ENCODE measurements at places on chromosomes 3 and 15. TPM values are rescaled to one million over a fixed set of nuclear protein-coding genes. Genes with fewer than 3 reads are reported as not detected.

Gene GLDN
- total RNA-seq = 2.7 TPM

Gene TGM5
- total RNA-seq = not detected

Gene CEP63
- total RNA-seq = 29.5 TPM

Gene PLS1
- 1.5 TPM for total RNA-seq

Gene CYP1A2
- not detected for total RNA-seq

Gene ADGRG7
- total RNA-seq = under 0.01 TPM

Gene KCNMB2
- total RNA-seq = 9.8 TPM

Gene SH2D7
- total RNA-seq = not detected

Gene CP
- total RNA-seq = 0.98 TPM

Gene TNIK
- 69.1 TPM for total RNA-seq

Gene DUT
- 47.5 TPM for total RNA-seq

Gene CHRM5
- total RNA-seq = 1.2 TPM

Gene PRSS50
- total RNA-seq = 0.25 TPM
